ENCODE measurements at places on chromosomes 7 and 10. TPM values are rescaled to one million over a fixed set of nuclear protein-coding genes. Genes with fewer than 3 reads are reported as not detected.

Gene MYOZ1
- total RNA-seq: 1.6 TPM

Gene DNMBP
- 38.1 TPM for total RNA-seq

GRCh38 chr10:71575934-71576801 is 143.4 kb downstream of the C10orf105 start:
- no peak overlapping the region for H3K4me3 ChIP-seq
- no peaks in the 10 kb centered on the region for H3K4me1 ChIP-seq
- H3K27ac ChIP-seq: no peak overlapping the region
- no peak for DNase-seq

GRCh38 chr10:125010362-125010761 is 68.4 kb downstream of the ZRANB1 start:
- no peaks in the 10 kb centered on the region for H3K4me1 ChIP-seq
- no peak overlapping the region for H3K4me3 ChIP-seq
- peaks cover 12% of the 10 kb centered on the region for H3K36me3 ChIP-seq
- no peaks in the 10 kb centered on the region for H3K27me3 ChIP-seq
- H3K27ac ChIP-seq: no peak overlapping the region

- no peak overlapping the region for H3K27ac ChIP-seq
- H3K36me3 ChIP-seq: no peaks in the 10 kb centered on the region
- H3K27me3 ChIP-seq: no peaks in the 10 kb centered on the region
- no peak for DNase-seq
- H3K4me1 ChIP-seq: no peaks in the 10 kb centered on the region
Measured at GRCh38 chr7:15556339-15557105, 5.3 kb downstream of the AGMO start.
